ENCODE measurements at places on chromosomes 7 and 10. TPM values are rescaled to one million over a fixed set of nuclear protein-coding genes. Genes with fewer than 3 reads are reported as not detected.

DNA sequence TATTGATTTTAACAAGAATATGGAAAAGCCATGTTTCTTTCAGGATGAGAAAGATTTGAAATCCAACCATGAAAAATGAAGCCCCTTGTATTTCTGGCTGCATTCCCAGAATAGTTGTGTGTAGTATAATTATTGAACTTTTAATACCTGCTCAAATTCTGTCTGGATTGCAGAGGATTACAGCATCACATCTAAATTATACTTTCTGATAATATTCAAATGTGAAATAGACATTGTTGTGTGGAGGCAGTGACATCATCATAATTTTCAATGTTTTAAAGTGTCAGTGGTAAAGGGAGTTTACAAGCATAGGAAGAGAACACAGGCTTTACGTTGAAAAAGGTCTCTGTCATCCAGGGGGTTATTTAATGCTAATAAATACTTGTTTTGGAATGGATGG, 93.4 kb downstream of the POLL start:
- DNase-seq: no peak

DNA sequence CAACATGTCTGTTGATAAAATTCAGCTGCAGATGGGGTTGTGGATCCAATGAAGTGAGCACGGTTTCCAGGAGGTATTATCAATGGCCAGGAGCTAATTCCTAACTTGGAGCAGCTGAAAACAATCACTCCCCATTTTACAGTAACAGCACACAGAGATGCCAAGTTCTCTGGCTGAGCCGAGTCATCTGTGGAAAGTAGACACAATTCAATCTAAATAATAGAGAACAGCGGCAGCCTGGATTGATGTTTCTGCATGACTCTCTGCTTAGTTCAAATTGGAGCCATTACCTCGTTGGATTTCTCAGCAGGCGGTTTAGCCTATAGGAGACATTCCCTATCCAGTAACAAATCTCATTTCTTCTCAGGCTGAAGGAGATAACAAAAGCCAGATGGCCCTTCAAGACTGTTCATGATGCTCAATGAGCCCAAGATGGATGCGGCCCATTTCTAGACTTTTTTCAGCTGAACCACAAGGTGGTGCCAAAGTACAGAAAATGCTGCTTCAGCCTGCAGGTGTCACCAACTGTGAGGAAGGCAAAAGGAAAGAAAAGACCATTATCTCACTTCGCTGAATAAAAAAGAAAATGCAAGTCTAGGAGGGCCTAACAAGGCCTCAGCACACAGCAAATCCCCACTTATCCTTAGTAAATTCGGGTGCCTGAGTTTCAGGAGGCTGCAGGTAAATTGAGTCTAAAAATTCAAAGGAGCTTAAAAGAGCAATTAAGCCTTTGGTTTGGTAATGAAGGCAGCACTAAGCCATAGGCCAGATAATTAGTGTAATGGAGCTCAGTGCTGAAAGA, 83.7 kb downstream of the SLC16A9 start:
- DNase-seq: no peak

DNA sequence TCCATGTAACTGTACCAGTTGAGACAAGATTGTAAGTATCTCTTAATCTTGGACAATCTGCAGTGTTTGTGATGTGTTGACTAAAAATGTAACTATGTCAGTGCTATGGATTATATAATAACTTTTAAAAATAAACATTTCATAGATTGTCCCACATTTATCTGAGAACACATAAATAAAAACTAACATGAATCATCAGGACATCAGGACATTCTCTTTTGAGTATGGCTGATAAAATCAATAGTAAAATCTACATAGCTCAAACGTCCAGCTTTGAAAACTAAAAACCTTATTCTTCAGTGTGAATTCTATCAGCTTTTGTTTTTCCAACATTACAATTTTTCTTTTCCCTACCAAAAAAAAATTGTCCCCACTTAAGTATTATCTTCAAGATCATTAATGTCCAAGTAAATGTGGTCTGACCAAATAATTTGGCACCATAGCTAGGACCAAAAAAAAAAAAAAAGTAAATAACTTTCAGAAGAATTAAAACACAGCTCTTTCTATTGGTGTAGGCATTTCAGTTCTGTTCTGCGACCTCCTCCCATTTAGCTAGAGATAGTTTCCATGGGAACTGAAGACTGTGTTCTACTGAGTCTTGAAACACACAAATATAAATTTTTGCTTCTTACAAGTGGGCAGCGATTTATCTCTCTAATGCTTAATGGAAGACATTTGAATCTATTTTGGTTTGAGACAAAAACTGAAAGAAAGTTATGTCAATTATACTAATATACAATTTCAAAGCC, 123.0 kb upstream of the SGCE start:
- no peak for DNase-seq

DNA sequence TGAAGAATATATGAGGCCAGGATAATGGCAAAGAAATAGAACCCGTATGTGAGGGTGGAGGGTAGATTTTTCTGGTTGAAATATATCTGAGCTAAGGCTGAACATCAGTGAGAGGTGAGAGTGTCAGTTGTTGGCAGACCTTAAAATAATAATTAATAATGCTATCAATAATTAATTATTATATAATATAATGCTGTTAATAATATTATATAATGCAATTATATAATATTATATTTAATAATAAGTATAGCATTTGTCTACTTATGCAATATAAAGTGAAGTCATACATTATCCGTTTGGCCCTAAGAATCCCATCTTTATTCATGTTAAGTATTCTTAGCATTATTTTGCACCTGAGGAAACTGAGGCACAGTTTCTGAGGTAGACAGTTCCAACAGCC, 269.9 kb upstream of the FZD8 start:
- no peak for DNase-seq

MAT1A gene
- polyA plus RNA-seq: not detected
